Gastroesophageal sphincter (tissue), 4 donors: ENCODE measurements at places on chromosomes 4 and X. TPM values are rescaled to one million over a fixed set of nuclear protein-coding genes. Genes with fewer than 3 reads are reported as not detected.

- no peak for ATAC-seq
Observed at GRCh38 chrX:8288590-8288989, 117.5 kb upstream of the VCX2 start.

- ATAC-seq, result no peak
Observed at GRCh38 chr4:25930731-25931354, 16.8 kb downstream of the SMIM20 start.

NALF2 gene
- not detected for total RNA-seq

- no peak for ATAC-seq
Observed at GRCh38 chrX:57652705-57653104, 27.4 kb downstream of the NLRP2B start.

- no peak for ATAC-seq
Observed at GRCh38 chr4:77395481-77395880, 210.1 kb upstream of the CXCL13 start.

DNA sequence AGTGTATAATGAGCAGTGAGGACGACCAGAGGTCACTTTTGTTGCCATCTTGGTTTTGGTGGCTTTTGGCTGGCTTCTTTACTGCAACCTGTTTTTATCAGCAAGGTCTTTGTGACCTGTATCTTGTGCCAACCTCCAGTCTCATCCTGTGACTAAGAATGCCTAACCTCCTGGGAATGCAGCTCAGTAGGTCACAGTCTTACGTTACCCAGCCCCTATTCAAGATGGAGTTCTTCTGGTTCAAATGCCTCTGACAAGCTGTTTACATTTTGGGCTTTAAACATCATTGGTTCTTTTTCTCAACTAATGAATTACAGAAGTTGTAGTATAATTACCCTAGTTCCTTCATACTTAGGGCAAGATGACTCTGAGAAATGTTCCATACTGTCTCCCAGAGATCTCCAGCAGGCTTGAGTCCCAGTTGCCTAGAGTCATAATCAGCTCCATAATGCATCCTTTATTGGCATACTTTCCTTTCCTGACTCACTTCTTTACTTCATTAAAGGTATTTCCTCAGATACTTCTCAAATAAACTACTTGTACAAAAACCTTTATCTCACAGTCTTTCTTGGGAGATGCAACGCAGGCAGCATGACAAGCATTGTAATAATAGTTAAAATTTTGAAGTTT, 136.5 kb downstream of the KDM6A start:
- no peak for ATAC-seq

- ATAC-seq, result no peak
Observed at GRCh38 chr4:13523591-13524503, 20.5 kb downstream of the NKX3-2 start.

GRCh38 chr4:185896817-185897488, 85.0 kb upstream of the SORBS2 start:
- no peak for ATAC-seq

GRCh38 chr4:2910409-2910808, 52.8 kb downstream of the NOP14 start:
- ATAC-seq, result no peak

DNA sequence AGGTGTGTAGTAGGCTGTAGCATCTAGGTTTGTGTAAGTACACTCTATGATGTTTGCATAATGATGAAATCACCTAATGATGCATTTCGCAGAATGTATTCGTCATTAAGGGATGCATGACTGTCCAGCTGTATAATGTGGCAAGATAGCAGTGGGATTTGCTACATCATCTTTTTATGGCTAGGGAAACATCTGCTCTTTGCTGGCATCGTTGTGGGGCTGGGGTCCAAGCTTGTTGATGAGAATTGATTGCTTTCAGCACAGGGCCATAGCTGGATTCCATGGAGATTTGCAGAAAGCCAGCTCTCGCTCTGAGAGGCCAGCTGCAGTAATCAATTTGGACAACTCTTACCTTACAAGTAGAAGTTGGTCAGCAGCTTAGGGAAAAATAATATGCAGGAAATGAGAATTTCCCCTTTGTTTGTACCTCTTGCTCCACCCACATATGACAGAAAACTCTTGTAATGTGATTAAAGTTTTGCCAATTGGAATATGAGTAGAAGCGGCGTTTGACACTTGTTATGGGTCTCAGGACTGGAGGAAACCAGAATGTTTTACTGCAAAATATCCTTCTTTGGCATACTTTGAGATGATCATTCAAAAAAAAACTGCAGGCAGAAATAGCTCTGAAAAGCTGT, 310.5 kb downstream of the RAPGEF2 start:
- ATAC-seq, result no peak

DNA sequence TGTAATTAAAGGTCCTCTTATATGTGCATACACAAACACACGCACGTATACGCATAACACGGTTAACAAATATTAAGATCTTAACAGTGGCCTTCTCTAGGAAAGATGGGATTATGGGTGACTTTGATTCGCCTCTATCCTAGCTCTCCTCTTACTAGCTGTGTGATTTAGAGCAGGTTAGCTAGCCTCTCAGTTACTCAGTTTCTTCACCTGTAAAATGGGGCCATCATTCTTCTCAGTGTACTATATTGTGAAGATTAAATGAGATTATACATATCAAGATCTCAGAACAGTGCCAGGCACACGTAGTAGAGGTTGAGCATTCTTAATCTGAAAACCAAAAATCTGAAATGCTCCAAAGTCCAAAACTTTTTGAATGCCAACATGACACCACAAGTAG, 159.3 kb downstream of the BCOR start:
- no peak for ATAC-seq
